ENCODE measurements at places on chromosomes 6 and 20. TPM values are rescaled to one million over a fixed set of nuclear protein-coding genes. Genes with fewer than 3 reads are reported as not detected.

DNA sequence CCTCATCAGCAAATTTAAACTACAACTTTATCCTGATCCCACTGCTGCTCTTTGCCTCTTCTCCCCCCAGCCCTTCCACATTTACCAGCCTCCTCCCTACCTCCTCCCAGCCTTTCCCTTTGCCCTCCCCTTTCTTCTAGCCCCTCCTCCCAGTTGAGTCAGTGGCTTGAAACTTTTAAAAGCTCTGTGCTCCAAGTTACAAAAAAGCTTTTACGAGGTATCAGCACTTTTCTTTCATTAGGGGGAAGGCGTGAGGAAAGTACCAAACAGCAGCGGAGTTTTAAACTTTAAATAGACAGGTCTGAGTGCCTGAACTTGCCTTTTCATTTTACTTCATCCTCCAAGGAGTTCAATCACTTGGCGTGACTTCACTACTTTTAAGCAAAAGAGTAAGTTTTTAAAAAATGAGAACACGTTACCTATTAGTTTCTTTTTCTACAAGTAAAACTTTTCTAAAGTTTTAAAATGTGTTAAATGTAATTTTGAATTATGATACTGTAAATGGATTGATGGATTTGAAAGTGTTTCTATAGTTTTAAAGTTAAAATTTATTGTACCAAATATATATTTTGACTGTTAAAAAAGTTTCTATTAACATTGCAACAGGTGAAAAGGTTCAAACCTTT, at the start of gene GJA1:
GJA1 (plus strand) TSS at position 203 of the 626 bp plus-strand sequence. CDS start 11,202 bp downstream, outside the sequence.
- DNase-seq: peak; percentile 7

The EYS gene
- total RNA-seq: not detected

DNA sequence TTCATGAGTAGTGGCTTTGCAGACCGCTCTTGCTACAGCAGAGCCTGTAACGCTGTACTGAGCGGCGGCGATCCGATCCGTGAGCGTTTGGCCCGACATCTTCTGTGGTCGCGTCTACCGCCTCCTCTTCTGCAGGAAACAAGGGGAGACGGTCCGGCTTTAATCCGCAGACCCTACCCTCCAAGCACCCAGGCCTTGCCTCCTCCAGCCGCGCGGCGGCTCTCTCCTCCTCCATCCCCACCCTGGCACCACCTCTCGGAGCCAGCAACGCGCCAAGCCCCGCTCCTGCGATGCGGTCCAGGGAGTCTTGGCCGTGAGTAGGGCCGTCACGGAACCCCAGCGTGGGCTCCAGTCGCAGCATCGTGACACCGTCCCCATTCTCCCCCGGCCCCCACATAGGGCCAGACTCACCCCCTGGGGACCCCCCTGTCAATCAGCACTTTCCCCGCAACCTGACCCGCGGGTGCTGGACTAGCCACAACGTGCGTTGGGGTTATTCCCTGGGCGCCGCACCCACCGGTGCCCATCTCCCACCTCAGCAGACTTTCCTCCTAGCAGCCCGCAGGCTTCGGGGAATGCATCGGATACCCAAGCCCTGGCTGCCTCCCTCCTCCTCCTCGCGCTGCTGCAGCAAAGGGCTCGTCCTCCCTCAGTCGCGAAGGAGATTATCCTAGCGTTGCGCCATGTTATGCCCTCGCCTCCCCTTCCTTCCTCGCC, 914 bp downstream of the SNAP91 start:
- DNase-seq: no peak

- DNase-seq: no peak
Measured at GRCh38 chr20:41276317-41276751, 41.2 kb downstream of the ZHX3 start.

The EYA4 gene
- total RNA-seq: 36.8 TPM

The NKX2-2 gene
- not detected for total RNA-seq

Measured in SJCRH30 (cell line).